Stimulated activated CD8-positive, alpha-beta memory T cell treated with anti-CD3 and anti-CD28 coated beads, Interleukin-12 subunit alpha, Interleukin-12 subunit beta, amount 100 ng/mL, for 1 hour (primary cell): ENCODE measurements at places on chromosomes 5 and 9.

- no peak for DNase-seq
These were observed 333.9 kb upstream of the TLE4 start for GRCh38 chr9:79237861-79238260.

GRCh38 chr5:137760719-137761516 is 6.8 kb upstream of the HNRNPA0 start:
- no peak for DNase-seq

DNA sequence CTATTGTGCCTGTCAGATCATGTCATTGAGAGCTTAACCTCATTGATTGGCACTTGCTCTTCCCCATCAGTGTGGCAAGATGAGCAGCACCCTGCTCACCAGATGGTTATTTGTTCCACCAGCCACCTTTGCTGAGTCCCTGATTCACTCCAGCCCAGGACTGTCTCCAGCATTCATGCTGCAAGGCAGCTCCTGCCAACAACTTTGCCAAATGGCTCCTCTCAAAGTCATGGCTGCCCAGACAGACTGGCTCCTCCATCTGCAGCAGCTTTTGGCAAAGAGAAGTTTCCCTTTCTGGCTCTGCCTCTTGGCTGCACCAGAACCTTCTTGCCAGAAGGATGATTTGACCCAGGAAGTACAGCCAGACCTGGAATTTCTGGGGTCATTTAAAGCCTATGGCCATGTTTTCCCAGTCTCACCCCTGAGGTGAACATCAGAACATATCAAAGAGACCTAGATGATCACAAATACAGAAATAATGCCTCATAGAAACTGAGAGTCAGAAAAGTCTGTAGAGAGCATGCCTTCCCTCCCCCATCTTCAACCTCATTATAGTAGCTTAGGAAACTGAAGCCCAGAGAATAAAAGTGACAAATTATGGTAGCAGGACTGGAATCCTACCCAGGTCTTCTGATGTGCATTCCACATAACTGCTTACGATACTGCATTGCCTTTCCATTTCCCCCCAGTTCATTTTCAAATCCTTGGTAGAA is 10.4 kb downstream of the PPP2R2B start:
- no peak for DNase-seq

GRCh38 chr5:139426203-139426885 is 13.0 kb downstream of the DNAJC18 start:
- no peak for DNase-seq

- no peak for DNase-seq
These were observed 1.3 kb downstream of the QSOX2 start for GRCh38 chr9:136244122-136244968.

DNA sequence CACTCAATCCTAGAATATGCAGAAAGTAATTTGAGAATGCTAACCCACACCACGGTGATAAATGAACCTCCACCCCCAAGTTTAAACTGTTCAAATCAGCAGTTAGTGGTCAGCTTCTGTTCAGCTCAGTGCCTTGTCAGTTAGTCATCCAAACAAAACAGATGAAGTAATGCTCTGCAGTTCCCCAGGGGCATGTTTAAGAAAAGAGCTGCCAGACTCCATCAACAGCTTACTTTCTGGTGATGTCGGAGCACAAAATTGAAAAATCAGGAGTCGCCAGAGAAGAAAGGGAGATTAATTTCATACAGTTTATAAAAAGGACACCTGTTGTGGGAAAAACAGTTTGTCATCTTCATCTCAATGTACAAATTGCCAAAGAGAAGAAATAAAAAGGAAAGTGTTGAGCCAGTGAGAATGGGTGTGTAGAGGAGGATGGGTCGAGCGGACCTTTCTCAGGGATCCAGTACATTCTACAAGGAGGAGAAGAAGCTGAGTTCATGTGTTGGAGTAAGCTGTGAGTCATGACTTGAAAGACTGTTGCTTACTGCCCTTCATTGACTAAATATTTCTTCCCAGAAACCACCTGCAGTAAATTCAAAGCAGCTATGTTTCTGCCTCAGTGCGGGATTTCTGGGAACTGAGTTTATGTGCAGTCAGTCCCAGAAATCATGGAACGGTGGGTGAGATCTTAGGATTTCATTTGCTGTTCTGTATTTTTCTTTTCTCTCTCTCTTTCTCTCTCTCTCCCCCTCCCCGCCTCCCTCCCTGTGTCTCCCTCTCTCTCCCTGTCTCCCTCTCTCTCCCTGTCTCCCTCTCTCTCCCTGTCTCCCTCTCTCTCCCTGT is 13.7 kb downstream of the TRIO start:
- DNase-seq, result no peak

- no peak for DNase-seq
These were observed 274.7 kb downstream of the FBXL7 start for GRCh38 chr5:15774632-15775031.

DNA sequence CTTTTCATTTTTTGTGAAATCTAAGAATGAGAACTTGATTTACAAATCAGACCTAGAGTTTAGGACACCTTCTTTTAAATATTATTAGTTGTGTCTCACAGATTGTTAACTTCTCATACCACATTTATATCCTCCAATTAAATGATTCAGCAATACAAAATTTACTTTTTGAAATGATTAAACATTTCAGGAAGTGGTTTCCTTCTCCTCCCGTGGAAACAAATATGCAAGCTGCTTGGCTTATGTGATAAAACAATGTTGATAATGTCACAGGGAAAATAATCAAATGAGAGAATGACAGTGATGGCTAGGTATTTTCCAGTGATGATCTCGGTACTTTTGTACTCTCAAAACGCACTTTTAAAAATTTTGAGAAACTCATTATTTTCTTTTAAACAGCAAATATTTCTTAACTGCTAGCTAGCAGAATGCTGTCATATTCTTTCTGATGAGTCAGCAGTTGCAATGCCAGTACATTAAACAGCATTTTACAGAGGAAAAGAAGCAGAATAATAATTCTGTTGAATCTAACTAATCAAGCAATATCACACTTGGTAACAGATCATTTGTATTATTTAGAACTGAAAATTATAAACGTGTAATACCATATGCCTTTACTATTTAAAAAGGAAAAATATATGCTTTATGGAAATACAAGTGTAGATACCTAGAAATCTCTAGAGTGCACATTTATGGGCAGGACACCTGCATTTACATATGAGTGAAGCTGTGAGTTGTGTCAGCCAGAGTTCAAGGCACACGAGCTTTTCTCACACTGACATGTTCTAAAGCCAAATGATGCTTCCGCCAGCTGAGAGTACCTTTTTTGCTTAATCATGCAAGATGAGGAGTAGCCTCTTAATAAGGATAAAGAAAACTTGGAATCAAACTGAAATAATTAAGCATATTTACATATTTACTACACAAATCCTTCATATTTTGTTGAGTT is 53.6 kb upstream of the CDH18 start:
- DNase-seq, result no peak

- DNase-seq, result no peak
These were observed 17.3 kb downstream of the CENPH start for GRCh38 chr5:69206528-69207190.

DNA sequence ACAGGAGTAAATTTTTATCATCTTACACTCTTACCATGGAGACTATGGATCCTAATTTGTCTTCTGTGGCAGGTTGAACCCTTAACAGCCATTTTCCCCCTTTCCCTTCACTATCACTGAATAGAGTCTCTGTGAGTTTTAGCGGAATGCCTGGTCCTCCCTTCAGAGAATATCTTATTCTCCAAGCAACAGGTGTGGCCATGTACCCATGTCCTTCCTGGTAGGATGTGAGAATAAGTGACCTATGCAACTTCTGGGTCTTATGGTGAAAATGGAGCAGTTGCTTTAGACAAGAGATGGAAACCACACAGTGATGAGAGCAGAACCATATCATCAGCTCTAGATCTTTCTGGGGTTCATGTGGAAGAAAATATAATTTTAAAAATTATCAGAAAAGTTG is 312.6 kb downstream of the MCTP1 start:
- DNase-seq, result no peak

- no peak for DNase-seq
These were observed 30.6 kb upstream of the TTC1 start for GRCh38 chr5:159978358-159978757.

DNA sequence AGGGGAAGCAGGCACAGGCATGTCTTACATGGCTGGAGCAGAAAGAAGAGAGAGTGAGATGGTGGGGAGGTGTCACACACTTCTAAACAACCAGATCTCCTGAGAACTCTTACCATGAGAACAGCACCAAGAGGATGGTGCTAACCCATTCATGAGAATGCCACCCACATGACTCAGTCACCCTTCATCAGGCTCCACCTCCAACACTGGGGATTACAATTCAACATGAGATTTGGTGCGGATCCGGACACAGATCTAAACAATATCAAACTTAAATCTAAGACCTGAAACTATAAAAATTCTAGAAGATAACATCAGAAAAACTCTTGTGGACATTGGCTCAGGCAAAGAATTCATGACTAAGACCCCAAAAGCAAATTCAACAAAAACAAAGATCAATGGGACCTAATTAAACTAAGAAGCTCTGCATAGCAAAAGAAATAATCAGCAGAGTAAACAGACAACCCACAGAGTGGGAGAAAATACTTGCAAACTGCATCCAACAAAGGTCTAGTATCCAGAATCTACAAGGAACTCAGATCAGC is 65.4 kb downstream of the SPATA31C2 start:
- no peak for DNase-seq

GRCh38 chr9:27489087-27489876 is 34.8 kb upstream of the IFNK start:
- no peak for DNase-seq

- no peak for DNase-seq
These were observed 193.1 kb downstream of the MEF2C start for GRCh38 chr5:88689668-88690408.

- no peak for DNase-seq
These were observed 12.7 kb upstream of the DNAH5 start for GRCh38 chr5:13957032-13957645.

DNA sequence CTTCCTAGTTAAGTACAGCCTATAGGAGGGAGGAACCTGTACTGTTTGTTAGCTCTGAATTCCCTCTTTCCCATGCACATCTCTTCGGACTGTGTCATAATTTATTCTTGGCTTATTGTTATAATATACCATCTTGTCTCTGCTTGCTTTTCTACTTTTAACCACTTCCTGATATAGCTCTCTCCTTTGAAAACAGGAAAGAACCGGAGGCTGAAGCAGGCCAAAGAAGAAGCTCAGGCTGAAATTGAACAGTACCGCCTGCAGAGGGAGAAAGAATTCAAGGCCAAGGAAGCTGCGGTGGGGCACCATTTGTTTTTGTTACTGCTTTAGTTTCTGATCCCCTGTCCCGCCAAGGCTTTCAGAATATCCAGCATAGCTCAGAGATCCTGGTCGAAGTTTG is 4.8 kb downstream of the ATP6V1G1 start:
- peak; percentile 30 for DNase-seq

DNA sequence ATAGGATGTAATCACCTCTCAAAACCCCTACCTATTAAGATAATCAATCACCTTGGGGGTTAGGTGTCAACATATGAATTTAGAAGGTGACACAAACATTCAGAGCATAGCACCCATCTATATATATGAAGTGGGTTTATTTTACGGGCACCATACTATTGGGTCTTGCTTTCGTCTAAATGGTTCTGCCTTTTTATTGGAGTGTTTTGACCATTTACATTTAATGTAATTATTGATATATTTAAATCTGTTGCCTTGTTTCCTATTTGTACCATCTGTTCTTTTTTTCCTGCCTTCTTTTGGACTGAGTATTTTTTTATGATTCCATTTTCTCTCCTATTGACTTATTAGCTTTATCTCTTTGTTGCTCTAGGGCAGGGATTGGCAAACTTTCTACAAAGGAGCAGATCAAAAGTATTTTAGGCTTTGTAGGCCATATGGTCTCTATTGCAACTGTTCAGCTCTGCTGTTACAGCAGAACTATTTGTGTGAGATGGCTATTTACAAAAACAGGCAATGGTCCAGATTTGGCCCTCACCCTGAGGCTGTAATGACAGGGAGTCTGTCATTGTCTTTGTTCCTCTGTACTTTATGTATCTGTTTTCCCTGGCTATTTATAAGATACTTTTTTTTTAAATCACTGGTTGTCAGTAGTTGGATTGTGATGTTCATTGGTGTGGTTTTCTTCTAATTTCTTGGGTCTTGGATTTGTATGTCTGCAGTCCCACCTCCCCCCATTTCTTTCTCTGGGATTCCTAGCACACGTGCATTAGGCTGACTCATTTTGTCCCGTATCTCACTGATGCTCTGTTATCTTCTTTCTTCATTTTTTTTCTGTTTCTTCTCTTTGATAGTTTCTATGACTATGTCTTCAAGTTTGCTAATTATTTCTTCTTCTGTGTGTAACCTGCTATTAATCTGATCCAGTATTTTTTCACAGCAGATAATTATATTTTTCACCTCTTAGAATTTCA is 127.1 kb downstream of the DAB2IP start:
- DNase-seq, result no peak

DNA sequence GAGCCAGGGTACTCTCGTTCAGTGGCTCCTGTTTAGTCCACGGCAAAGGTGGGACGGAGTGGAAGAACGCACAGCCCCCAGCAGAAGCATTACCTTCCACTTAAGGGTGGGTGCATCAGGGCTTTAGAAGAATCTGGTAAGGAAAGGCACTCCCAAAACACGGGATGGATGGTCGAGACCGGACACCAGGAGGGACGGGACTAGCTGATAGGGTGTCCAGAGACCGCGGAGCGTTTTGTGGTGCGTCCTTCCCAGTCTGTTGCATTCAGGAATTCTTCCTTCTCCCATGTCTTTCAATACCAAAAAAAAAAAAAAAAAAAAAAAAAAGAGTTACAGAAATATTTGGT is 545 bp upstream of the CTSV start:
- no peak for DNase-seq

DNA sequence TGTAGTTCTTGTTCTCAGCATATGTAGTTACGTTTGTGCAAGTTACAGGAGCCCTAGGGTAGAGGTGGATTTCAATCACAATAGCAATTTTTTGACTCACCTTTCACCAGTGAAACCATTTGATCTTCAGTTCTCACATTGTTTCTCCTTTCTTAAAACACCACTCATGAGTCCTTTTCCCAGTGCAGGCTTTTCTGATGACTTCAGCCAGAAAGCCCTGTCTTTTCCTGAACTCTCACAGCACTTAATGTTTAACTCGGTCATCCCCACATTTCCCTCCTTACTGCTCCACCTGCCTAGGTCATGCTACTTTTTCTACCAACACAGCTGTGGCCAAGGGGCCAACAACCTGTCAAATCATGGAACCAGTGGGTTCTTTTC is 37.9 kb downstream of the ARHGEF28 start:
- no peak for DNase-seq

DNA sequence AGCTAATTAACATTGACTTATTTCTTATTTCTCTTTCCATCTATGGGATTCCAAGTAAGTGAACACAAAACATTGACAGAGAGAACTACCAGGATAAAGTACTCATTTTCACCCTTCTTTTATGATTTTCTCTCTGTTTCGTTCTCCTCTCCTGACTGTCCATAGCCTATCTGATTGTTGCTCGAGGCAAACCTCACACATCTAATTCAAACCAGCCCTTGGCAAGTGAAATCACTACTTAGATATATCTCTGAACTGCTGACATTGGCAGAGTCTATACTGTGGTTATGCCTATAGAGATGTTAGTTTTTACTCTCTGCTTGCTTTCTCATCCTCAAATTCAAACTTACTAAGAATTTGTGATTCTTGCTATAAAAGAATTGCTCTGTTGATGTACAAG is 248.8 kb downstream of the ISL1 start:
- DNase-seq, result no peak

- DNase-seq, result peak; percentile 86
These were observed at the start of gene RPS23 for GRCh38 chr5:82277987-82278710. Gene RPS23 (minus strand): TSS chr5:82278354. CDS start chr5:82278323, 31 bp downstream.

GRCh38 chr5:11504886-11505193 is 399.4 kb downstream of the CTNND2 start:
- no peak for DNase-seq
